Peyer's patch (tissue), 4 donors: ENCODE measurements at places on chromosomes 11 and 22.

- DNase-seq = peak; percentile 20
Observed at GRCh38 chr11:70020336-70021214, 57.5 kb upstream of the ANO1 start.

GRCh38 chr11:130413405-130414106, 14.9 kb downstream of the ADAMTS8 start:
- no peak for DNase-seq

DNA sequence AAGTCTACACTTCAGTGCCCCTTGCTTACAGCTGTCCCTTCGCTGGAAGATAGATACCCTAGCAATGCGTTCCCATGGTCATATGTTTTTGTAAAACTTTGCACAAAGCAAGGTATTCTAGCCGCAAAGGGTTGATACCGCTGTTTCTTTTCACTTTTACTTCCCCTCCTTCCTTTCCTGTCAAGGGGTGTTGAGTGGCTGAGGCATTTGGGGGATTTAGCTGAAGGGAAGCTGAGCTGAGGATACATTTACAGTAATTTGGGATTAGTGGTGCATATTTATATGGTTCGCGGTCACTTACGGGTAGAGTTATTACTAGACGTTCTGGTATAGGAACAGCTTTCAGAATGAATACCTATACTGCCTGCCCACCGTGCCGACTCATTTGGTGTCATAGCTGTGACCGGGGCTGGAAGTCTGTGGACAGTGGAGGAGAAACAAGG, 86.9 kb upstream of the WNT11 start:
- DNase-seq = no peak

DNA sequence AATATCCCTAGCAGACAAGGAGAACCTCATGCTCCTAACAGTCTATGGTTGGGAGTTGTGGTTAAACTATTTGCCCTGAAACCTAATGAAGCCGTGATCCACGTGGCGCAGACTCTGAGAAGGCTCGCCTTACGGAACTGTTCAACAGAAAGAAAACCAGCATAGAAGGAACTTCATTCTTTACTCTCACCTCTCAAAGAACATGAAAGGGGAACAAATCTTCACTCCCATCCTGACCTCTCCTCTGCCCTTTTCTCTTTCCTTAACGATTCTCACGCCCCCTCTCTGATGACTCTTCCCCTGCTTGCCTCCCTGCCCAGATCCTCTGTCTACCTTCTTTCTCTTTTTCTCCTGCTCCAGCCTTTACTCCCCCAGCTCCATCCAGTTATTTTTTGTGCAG, 54.2 kb downstream of the IRAG1 start:
- DNase-seq = peak; percentile 42
